Activated T-cell treated with anti-CD3 and anti-CD28 coated beads, Interleukin-2, amount 50 U/mL, for 72 hours (primary cell): ENCODE measurements at places on chromosomes 2 and 18.

DNA sequence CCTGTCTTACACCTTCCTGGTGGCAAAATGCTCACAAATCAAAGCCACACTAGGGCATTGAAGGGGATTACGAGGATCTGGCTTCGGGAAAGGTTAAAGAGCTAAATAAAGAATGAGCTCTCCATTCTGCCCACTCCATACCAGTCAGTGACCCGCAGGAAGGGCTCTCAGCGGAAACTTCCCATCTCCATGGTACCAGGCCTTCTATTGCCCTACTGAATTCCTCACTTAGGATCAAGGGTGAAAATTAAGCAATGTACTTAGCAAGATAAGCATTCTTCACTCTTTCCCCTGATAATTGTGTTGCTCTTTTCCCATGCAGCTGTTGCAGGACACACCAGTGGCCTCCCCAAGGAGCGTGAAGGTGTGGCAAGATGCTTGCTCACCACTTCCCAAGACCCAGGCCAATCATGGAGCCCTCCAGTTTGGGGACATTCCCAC is 75.6 kb upstream of the TTC39C start:
- no peak for DNase-seq

DNA sequence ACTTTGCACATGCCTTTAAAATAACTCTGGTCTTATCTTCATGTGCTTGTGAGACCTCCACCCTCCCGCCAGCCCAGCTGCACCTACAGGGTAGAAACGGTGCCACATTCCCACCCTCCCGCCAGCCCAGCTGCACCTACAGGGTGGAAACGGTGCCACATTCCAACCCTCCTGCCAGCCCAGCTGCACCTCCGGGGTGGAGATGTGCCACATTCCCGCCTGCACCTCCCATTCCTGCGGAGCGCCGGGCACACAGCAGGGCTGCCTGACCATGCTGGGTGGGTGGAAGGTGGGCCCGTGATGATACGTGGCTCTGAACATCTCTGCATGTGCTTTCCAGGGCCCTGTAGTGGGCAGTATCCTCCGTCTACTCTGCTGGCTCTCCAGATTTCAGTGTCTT is 243.7 kb upstream of the PXDN start:
- DNase-seq, result no peak

GRCh38 chr2:231037731-231038482 is 584 bp downstream of the C2orf72 start:
- no peak for DNase-seq

- no peak for DNase-seq
Observed at GRCh38 chr2:19313553-19313952, 44.9 kb downstream of the OSR1 start.

DNA sequence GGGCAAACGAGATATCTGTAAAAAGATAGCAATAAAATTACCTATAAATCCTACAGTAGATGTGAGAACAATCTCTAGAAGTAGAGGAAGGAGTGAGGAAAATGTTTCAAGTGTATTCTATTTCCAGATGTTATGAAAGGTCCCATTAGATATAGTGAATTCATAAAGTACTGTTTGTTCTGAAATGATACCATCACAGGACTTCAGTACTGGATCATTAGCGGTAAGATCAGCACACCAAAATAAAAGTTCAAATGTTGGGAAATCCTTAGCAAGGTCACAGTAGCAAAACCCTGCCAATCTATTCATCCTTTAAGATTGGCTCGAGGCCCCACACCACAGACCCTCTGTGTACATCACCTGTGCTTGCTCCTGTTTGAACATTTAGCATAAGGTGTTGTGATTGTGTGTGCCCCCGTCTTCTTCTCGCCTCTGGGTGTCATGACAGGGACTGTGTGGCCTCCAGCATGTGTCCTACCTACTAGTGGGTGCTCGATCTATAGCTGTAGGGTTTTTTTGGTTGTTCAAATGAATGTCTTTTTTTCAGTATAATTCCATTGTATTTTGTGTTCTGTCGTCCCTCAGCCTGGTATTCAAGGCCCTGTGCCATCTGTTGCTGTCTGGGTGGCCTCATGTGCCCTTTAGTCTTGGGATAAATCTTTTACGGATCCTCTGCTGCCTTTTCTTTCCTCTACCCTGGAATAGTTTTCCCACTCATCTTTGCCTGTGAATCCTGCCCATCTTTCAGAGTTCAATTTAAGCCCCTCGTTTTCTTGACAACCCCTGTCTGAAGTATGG is 9.1 kb downstream of the MFSD6 start:
- DNase-seq, result no peak
